ENCODE measurements at places on chromosomes 16 and 17. TPM values are rescaled to one million over a fixed set of nuclear protein-coding genes. Genes with fewer than 3 reads are reported as not detected.

DNA sequence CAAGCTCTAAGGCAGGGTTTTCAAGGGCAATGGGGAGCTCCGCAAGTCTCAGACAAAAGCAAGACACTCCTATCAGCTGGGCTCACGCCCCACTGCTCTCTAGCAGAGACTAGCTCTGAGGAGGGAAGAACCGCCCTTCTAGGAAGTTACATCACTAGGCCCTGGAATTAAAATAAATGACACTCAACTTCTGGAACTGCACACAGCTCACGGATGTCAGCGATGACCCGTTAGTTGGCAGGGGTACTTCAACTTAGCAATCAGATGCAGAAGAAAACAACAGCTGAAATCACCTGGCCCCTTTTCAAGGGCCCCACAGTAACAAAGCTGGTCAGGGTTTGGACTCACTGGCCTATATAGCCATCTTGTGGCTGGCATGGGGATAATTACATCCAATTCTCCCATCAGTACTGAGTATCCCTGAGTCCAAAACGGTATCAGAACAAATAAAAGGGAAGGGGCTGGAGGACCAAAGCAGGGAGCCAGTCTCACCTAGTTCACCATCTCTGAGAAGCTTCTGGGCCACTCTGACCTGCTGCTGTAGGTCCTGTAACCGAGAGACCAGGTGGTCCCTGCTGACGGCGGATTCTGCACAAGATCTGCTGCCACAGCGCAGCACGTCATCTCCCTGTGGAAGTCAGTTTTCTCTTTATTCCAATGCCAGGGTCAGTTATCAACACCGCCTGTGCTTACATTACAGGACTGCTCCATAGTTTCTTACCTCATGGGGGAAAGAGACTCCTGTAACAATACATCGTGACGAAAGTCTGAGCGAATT lies 22.2 kb downstream of the SERPINF1 start:
- DNase-seq = peak; percentile 51

- no peak for DNase-seq
These were observed 116.2 kb downstream of the C17orf67 start for GRCh38 chr17:56717471-56717870.

SMIM36 gene
- total RNA-seq = not detected

DNA sequence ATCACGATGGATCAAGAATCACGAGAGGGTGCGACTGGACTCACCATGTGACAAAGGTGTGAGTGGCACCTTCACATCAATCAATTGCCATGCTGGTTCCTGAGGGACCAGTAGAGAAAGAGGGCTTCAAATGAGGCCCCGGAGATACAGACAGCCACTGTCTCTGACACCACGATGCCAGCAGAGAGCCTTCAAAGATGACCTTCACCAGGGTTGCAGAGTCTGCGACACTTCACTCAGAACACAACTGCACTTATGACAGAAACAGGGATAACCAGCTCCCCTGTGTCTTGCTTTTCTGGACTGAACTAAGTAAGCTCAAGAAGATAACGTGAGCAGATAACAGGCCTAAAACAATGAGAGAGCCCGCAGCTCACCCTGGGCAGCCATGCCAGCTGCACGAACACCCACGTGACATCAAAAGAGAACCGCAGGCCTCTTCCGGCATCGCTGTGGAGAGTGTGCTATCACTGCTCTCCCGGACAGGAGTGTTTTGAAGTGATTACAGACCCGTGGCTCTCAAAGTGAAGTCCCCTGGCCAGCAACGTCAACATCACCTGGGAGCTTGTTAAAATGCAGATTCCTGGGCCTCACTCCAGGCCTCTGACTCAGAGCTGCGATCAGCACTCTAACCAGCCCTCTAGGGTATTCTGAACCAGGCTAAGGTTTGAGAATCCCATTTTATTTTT lies 36.4 kb downstream of the KLHDC4 start:
- no peak for DNase-seq

CCL5 gene
- 0.58 TPM for total RNA-seq

GRCh38 chr16:69940676-69941075 lies 10.5 kb upstream of the CLEC18A start:
- no peak for DNase-seq
